ENCODE measurements at places on chromosomes 2 and 18.

DNA sequence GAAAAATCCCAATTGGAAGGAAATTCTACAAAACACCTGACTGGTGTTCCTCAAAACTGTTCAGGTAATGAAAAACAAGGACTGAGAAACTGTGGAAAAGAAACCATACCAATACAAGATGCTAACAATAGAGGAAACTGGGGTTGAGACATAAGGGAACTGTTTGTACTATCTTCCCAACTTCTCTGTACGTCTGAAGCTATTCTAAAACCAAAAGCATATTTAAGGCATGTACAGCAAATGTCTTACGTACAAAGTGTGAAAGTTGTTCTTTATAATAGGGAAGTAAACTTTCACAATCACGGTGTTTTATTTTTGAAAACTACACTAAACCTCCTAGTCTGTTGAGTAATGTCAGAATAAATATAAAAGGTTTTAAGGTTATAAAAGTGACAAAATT, 776.1 kb upstream of the RAB6C start:
- DNase-seq = no peak

GRCh38 chr2:109613081-109613921, 465 bp downstream of the SEPTIN10 start:
- no peak for DNase-seq

GRCh38 chr2:168396131-168396530, 59.9 kb upstream of the CERS6 start:
- no peak for DNase-seq

DNA sequence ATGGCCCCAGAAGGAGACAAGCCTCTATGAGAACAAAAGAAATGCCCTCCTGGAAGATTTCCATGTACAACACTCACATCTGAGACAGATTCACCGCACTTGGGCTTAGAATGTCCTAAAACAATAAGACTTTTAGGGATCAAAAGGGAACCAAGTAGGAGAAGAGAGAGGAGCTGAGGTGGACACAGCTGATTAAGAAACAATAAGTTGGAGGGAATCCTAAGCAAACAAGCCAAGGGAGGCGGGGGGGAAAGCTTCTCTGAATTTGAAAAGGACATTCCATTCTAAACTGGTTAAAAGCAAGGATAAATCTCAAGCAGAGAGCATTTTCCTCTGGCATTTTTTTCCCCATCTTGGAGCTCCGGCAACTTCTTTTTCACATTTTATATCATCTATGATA, 9.9 kb downstream of the ACVR1 start:
- no peak for DNase-seq

DNA sequence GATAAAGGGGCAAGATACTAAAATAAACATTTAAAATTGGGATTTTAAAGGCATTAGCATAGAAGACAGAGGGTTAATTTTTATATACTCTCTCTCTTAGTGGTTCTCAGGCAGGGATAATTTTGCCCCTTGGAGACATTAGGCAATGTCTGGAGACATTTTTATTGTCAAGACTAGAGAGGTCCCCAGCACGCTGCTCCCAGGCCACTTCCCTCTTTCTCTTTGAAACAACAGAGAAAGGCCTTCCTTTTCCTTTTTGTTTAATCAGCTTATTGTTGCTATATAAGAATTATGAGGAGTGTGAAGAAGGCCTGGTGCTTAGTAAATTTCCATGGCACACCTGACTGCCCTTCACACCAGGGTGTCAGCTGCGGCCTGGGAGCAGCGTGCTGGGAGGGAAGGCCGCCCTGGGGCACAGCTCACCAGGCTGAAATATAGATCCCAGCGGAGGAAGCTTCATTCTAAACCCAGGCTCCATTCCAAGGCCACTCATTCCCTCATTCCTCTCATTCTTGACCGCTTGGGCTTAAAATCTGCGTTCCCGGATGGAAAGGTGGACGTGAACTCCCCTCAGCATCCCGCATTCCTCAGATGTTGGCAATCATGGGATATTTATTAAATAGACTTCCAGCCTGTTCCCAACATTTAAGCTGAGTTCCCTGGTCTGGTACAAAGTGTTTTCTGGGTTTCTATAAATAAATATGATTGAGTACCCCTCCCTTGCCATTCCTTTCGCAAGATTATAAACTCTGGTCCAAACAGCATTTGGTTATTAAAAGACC, 22.5 kb downstream of the SLC14A2 start:
- DNase-seq = no peak

DNA sequence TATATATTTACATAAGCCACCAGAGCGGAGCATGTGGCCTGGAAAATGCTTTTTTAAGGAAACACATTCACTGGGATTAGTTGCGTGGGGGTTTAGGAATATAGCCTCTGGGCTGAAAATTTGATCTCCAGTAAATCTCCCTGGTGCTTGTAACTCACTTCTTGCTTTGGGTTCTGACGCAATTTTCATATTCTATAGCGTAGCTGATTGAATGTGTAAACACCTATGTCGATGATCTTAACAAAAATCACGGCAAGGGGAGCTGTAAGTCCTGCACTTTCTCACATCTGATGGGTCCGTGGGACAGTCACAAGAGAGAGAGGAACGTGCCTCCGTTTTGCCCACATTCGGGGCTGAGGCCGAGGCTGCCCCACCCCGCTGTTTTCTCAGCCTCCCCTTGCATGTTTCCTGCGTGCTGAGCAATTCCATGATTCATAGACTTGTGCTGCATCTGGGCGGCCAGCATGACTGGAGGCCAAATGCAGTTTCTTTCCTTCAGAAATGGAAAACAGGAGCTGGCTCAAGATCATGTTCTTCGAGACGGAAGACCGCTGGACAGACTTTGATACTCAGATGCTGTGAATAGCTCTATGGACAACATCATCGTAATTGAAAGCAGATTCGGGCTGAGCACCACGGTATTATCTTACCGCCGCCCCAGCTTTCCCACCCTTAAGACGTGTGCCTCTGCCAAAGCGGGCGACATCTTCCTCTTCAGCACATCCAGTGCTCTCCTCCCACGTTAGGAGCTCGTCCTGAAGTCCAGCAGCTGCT, 109.2 kb downstream of the TMEM18 start:
- no peak for DNase-seq

DNA sequence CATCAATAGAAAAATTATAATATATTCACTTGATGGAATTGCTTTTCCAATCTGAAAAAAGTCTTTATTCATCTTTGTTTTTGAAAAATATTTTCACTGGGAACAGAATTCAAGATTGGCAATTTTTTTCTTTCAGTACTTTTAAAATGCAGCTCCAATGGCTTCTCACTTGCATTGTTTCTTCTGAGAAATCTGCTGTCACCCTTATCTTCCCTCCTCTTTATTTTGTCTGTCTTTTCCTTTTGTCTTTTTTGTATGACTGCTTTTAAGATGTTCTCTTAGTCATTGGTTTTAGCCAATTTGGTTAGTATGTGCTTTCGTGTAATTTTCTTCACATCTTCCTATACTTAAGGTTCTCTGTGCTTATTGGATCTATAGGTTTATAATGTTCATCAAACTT, 37.1 kb upstream of the COPS8 start:
- DNase-seq = no peak

DNA sequence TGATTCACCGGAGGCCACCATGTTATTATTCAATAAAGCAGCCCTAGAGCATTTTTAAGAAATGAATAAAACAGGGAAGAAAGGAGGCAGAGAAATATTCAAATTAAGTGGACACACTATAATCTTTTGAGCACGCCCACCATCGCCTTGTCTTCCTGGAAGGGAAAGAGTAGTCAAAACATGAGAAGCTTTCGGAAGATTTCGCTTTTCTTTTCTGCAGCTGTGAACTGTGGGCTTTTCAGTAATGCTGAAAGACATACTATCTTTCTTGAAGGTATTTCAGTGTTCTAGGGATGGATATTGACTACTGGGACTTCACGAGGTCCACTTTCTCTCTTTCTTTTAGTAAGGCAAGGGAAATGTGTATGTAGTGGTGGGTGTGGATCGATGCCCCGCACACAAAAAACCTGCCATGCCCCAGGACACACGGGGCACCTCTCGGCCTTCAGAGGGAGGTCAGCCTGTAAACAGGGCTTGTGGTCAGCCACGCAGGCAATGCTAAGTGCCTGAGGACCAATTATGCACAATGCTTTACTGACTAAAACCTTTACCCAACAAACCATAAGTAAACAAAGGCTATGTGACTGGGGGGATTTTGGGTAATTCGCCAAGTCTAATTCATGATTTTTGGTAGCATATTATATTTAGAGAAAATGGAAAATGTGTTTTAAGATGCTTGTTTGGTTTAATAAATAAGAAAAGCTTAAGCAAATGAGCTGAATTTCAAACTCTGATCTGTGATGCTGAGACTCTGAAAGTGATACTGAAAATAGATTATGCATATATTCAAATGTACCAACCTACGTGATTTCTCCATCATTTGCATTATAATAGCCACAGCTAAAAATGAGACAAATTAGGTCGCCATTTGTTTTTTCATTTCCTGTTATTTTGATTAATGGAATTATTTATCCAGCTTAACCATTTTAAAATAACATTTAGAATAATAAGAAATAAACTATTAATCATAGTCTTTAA, 130.5 kb downstream of the ZNF516 start:
- DNase-seq = no peak

DNA sequence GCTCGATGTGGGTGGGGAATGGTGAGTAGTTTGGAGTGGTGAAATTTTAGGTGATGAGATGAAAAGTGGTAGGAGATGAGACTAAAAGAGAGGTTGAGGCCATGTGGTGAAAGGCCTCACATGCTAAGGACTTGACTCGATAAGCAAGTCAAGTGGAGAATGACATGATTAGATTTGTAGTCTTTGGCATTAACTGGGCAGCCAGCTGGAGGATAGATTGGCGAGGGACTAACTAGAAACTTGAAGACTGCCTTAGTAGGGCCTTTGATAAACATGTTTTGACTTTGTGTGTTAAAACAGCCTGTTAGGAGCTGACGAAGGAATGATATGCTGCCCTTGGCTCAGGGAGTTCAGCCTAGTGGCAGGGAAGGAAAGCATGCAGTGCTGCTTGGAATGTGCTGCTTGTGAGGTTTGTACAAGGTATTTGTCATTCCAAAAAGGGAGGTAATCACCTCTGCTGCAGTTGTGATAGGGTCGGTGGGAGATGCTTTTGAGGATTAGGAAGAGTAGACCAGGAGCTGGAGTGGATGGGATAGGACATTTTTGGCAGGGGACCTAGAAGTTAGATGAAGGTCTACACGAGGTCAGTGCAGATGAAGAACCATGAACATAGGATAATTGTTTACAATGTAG, 22.0 kb downstream of the PHLPP1 start:
- no peak for DNase-seq

DNA sequence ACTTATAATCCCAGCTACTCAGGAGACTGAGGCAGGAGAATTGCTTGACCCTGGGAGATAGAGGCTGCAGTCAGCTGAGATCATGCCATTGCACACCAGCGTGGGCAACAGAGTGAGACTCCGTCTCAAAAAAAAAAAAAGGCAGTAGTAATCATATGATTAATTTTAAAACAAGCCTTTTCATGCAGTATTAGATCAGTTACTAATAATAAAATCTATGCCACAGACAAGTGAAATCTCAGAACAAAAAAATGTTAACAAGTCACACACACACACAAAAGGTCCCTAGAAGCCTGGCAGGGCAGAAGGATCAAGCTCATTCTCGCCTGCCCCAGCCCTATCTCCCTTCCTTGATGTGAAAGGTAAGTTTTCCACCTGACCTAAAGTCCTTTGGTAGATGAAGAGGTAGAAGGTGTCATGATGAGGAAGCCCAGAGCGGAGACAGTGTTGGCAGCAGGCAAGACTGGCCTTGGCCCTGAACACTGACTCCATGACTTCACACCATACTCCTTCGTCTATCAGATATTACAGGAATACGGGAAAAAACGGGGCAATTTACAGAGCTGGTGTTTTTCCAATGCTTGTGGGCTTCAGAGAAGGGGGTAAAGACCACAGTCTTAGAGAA, 10.6 kb downstream of the KDSR start:
- DNase-seq = no peak

DNA sequence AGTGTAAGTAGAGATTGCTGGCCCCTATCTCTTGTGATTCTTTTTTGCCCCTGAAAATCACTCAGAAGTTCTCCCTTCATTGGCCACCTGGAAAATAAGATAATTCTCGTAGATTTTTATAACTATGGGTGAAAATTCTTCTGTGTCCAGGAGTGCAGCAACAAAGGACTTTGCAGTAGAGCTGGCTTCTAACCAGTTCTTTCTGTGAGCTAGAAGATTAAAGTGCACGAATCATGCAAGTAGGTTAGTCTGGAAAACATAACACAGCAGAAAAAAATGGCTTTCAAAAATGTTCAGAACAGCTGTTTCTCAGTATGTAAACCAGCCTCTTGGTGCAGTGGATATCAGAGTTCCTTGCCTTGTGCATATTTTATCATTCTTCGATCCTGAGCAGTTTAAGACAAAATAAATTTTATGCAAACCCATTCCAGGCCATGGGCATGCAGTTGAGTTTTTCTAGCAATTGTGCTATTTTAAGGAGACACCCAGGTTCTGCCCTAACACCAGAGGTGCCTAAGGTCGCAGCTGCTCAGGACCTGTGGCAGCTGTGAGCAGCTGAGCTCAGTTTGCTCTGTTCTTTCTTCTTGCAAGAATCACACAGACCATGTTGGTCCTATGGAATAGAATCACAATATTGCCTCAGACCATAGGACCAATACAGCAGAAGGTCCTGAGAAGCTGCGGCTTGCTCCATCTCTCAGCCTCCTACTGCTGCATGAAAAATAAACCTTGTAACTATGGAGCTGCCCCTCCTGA, 80.9 kb upstream of the BCL2L11 start:
- DNase-seq = no peak

DNA sequence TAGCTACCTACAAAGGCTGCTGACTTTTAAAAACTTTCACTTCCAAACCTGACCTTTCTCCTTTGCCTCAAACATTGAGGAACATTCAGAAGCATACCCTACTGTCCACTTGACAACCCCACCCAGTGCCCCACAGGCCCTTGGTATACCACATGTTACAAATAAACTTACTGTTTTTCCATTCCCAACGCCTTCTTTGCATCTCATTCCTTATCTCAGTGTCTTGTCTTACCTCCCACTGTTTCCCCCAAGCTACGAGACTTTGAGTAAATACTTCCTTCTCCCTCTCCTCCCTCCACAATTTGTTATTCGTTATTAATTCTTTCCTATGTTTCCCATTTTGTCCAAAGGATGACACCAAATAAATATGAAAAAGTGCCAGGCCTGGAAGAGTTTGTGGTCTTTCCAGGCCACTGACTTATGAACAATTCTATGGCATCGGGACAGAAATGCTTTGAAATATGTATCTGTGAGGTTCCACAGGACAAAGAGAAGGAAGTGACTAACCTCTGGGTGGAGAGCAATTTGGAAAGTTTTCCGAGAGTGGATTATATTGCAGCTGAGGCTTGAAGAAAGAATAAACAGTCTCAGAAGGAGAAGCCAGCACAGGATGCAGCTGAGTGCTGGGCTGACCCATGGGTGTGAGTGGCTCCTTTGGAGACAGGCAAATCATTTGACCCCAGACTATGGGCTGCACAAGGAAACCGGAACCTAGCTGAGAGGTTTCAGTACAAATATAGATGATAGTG, 409.0 kb downstream of the LPIN1 start:
- DNase-seq = no peak

GRCh38 chr2:19505199-19506136, 147.0 kb upstream of the OSR1 start:
- DNase-seq = no peak

- peak; percentile 68 for DNase-seq
Measured at GRCh38 chr2:134919341-134920210, 954 bp downstream of the CCNT2 start.

- no peak for DNase-seq
Measured at GRCh38 chr2:146721486-146721885, 1123.3 kb upstream of the ACVR2A start.
